ENCODE measurements at places on chromosomes 7 and 10. TPM values are rescaled to one million over a fixed set of nuclear protein-coding genes. Genes with fewer than 3 reads are reported as not detected.

DNA sequence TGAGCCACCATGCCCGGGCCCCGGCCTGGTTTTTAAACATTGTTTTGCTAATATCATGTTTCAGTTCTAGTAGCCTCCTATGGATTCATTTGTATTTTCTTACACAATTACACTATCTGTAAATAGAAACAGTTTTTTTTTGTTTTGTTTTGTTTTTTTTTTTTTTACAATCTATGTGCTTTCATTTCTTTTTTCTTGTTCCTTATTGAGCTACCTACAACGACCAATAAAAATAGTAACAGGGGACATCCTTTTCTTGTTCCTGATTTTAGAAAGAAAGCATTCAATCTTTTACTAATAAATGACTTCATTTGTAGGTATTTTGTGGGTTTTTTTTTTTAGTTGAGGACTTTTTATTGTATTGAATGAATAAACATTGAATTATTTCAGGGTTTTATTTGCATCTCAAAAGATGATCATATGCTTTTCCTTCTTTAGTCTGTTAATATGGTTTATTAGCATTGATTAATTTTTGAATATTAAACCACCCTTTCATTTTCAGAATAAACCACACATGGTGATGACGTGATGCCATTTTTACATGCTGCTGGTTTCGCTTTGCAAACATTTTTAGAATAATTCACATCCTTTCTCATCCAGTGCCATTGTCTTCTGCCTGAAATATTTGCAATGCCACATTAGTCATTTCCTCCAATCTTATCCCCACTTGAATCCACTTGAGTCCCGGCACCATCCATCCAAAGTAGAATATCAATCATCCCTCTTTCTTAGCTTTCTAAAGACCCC, 18.1 kb upstream of the AKR1E2 start:
- no peak for DNase-seq

GRCh38 chr10:75110006-75110632, 1.3 kb upstream of the SAMD8 start:
- no peak for DNase-seq

ELOVL3 gene
- total RNA-seq = 0.29 TPM

- DNase-seq = no peak
These were observed 206.1 kb upstream of the NPSR1 start for GRCh38 chr7:34451923-34452322.

LLCFC1 gene
- not detected for total RNA-seq

GRCh38 chr7:4079366-4079765, 602.7 kb upstream of the FOXK1 start:
- DNase-seq = no peak

CFAP43 gene
- total RNA-seq = 0.24 TPM

ZNF727 gene
- 3.5 TPM for total RNA-seq

- DNase-seq = no peak
These were observed 11.9 kb upstream of the XPNPEP1 start for GRCh38 chr10:109934958-109935793.

GRCh38 chr10:106158241-106158640, 1006.3 kb downstream of the SORCS1 start:
- DNase-seq = no peak

FRMPD2 gene
- not detected for total RNA-seq

Measured in posterior vena cava (tissue), 2 donors.